ENCODE measurements at places on chromosomes 4 and X.

GRCh38 chr4:68987007-68987406 is 35.4 kb upstream of the UGT2A3 start:
- DNase-seq, result no peak

DNA sequence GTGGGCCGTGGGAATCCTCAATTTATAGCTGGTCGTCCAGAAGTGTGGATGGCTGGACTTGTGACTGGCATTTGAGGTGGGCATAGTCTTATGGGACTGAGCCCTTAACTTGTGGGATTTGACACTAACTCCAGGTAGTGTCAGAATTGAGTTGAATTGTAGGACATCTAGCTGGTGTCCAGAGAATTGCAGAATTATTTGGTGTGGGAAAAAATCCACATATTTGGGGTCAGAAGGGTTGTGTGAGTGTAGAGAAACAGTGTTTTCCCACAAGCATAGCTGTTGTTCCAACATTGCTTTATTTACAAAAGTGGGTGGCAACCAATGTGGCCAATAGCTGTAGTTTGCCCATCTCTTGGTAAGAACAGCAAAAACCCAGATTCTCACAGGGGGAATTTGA is 91.3 kb downstream of the MOSPD2 start:
- peak; percentile 39 for DNase-seq

GRCh38 chrX:73817393-73818199 is 254.6 kb downstream of the CHIC1 start:
- DNase-seq, result peak; percentile 6

- peak; percentile 73 for DNase-seq
Measured at GRCh38 chr4:147546349-147546748, 65.5 kb downstream of the EDNRA start.

- DNase-seq, result no peak
Measured at GRCh38 chrX:74800062-74800461, 125.2 kb downstream of the NEXMIF start.

- DNase-seq, result no peak
Measured at GRCh38 chr4:78599931-78600375, 48.4 kb downstream of the ANXA3 start.

- DNase-seq, result no peak
Measured at GRCh38 chr4:158094413-158095134, 78.3 kb downstream of the GASK1B start.

DNA sequence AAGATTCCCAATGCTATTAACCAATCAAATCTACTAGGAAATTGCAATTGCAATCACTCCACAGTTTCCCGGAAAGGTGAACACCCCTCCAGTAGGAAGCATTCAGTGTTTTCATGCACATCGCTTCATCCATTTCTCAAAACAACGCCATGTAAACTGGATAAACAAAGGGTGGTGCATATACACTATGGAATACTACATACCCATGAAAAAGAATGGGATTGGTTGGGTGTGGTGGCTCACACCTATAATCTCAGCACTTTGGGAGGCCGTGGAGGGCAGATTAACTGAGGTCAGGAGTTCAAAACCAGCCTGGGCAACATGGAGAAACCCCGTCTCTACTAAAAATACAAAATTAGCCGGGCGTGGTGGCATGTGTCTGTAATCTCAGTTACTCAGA is 29.1 kb downstream of the DHRSX start:
- DNase-seq, result no peak

- DNase-seq, result no peak
Measured at GRCh38 chrX:96591421-96591820, 93.2 kb upstream of the DIAPH2 start.

DNA sequence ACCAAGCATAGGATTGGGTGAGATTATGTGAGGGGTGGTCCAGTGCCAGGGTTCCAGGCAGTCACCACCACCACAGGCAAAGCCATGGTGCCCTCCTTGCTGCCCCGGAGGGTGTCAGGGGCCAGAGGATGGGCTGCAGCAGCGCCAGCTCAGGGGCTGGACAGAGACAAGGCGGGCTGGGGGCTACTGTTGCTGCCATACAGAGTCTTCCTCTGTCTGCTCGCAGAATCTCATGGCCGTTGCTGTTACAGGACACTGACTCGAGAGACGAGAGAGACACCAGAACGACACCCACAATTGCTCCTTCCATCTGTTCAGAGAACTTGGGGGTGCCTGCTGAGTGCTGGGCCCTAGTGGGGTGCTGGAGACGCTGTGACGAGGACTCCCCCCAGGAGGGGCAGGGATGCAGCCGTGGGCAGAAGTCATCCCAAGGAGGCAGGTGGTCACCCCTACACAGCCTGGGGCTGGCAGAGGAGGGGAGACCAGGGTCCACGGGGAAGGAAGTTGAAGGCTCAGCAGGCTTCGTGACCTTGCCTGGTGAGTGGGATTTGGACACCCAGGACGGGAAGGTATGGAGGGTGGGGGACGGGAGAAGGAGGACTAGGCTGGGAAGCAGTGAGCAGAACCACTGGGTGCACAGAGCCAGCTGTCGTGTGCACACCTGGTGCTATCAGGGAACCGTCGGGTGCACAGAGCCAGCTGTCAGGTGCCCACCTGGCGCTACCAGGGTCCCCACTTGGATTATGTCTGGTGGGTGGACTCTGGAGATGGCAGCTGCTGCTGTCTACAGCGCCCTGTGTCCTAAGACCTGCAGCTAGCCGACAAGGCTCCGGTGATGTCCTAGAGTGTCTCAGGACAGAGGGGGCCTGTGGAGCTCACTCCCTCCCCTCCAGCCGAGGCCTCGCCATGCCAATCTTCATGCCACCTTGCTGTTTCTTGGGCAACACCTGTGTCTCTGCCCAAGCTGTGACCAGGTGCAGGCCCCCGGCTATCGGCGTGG is 43.9 kb upstream of the HMX1 start:
- DNase-seq, result no peak

DNA sequence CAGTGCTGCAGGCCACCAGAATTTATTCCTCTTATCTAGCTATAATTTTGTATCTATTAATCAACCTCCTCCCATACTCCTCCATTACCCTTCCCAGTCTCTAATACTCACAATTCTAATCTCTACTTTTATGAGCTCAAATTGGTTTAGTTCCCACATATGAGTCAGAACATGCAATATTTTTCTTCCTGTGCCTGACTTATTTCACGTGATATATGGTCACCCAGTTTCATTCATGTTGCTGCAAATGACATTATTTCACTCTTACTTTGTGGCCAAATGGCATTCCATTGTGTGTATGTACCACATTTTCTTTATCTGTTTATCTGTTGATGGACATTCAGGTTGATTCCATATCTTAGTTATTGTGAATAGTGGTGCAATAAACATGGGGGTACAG is 483.5 kb downstream of the ACTRT1 start:
- DNase-seq, result no peak

DNA sequence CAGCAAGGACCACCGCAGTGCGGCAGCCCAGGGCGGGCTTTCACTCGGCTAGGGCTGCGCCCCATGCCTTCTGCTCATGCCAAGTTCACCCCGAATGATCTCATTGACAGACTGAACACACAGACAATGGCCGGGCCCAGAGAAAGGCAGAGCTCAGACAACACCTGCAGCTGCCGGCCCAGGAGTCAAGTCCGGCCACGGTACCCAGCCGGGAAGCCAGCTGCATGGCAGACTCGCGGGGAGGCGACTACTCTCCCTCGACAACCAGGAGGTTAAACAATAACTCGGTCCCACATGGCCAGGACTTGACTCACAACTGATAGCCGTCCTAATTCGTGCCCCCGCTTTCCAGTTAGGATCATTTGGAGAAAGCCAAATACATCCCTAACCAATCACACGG is 50.4 kb downstream of the ABLIM2 start:
- no peak for DNase-seq

GRCh38 chr4:137430171-137430570 is 102.1 kb downstream of the PCDH18 start:
- no peak for DNase-seq

GRCh38 chr4:122996350-122996749 is 74.0 kb upstream of the NUDT6 start:
- DNase-seq, result no peak

- no peak for DNase-seq
Measured at GRCh38 chr4:8592366-8593263, at the start of gene CPZ. CPZ (plus strand) TSS chr4:8592765; CDS start chr4:8592834, 69 bp downstream.

DNA sequence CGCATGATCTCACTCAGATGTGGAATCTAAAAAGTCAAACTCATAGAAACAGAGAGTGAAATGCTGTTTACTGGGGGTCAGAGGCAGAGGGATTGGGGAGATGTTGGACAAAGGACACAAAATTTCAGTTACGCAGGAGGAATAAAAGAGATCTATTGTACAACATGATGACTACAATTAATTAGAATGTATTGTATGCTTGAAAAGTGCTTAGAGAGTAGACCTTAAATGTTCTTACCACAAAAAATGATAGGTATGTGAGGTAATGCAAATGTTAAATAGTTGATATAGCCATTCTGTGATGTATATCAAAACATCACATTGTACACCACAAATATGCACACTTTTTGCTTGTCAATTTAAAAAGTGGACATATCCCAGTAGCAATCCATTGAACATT is 36.1 kb upstream of the PHKA2 start:
- DNase-seq, result no peak

DNA sequence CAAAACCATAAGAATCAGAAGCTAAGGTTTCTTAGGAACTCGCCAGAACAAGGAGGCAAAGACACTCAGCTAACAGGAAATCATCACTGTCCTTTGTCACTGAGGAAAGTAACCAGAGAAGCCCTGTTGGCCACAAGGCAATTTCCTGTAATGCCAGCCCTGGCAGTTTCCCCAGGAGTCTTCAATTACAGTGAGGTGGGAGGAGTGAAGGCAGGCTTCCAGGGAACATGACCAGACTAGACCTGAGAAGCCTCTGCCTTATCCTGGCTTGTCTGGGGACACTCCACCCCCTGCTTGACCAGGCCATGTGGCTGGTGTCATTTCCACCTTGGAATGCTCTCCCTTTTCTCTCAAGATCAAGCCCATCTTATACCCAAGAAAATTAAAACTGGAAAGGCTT is 125.3 kb downstream of the COL4A6 start:
- DNase-seq, result peak; percentile 3

GRCh38 chr4:152223600-152223999 is 312.3 kb downstream of the FBXW7 start:
- no peak for DNase-seq

- DNase-seq, result no peak
Measured at GRCh38 chr4:108320061-108320460, 151.3 kb upstream of the LEF1 start.

- no peak for DNase-seq
Measured at GRCh38 chrX:6149060-6149872, 79.4 kb downstream of the NLGN4X start.

- DNase-seq, result no peak
Measured at GRCh38 chrX:139246295-139246694, 284.2 kb upstream of the F9 start.

DNA sequence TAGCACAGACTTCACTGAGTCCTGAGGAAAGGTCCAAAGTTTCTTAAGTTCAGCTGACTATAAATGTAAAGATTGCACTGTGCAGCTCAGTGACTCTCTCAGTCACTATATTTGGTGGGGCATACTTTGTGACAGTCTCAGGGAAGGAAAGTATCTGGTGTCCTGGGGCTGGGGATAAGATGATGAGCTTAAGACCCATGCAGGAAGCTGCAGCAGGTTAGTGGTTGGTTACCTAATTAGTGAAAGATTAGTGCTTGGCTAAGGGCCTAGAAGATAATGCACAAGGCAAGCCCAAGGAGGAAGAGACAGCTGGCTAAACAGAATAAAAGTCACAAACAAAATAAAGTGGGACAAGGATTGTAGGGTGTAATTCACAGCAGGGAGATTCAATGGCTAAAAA is 25.4 kb upstream of the SLITRK4 start:
- no peak for DNase-seq

DNA sequence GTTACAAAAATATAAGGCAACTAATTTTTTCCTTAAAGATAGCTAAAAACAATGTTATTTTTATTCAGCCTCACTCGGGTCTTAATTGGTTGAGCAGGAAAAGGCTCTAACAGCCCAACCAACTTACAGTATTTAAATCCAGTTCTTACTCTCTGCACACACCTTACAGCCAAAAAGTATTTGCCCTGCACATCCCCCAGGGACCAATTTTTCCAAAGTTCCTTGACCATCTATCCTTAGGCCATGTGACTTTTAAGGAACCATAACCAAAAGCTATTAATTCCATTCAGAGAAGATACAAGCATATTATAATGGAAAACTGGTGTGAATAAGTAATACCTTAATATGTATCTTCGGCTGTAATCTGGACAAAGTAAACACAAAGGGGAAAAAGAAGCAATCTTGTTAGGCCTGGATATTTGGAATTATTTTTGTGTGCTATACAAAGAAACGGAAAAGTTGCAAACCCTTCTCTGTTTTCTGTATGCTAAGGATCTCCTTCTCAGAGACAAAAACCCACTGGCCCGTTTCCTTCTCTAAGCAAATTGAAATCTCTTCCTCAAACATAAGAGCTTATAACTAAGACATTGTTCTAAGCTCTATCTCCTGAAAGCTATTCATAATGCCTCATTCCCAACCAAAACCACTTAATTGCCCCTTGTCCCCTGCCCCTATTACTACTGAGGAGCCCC is 1.0 kb upstream of the THAP9 start:
- no peak for DNase-seq

- DNase-seq, result no peak
Measured at GRCh38 chrX:925652-926061, 286.8 kb downstream of the CRLF2 start.

GRCh38 chr4:1821679-1822567 is 28.8 kb downstream of the FGFR3 start:
- DNase-seq, result no peak

GRCh38 chrX:85221361-85221760 is 22.2 kb downstream of the SATL1 start:
- no peak for DNase-seq

- no peak for DNase-seq
Measured at GRCh38 chr4:46329118-46329976, 60.6 kb downstream of the GABRA2 start.

DNA sequence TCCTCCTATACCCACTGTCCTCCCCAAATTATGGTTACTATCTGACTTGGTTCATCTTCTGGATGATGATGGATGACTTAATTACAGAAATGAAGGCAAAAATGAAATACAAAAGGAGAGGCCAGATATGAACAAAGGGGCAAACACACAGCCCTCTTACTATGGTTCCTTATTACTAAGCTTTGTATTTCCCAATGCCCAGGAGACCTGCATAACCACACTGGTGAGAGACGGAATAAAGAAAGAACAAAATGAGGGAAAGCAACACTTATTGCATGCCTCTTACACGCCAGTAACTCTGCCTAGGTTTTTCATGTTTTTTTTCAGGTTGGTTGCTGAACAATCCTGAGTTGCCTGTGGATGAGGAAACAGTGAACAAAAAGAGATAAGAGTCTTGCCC is 120.5 kb downstream of the SLC10A7 start:
- DNase-seq, result no peak

DNA sequence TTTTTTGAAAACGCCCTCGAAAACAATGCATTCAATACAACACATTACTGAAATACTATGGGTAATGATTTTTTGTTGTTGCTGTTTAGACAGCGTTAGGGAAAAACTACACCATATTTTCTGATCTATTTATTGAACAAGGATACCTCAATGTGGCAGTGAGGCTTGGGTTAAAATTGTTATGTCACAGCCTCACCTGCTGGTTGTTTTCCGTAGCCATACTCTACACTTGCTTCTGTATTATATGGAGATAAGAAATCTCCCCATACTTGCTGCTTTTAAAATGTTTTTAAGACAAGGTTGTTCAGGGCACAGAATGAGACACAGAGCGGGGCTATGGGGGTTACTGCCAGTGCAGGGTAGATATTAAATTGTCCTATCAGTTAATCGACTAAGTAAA is 221.6 kb upstream of the FTHL17 start:
- no peak for DNase-seq

All from GM04503 (cell line).